ENCODE measurements at places on chromosomes 3 and 15.
A peak's percentile ranks its signal among the peaks of the same experiment; 100 is the strongest.

GRCh38 chr3:37987315-37987697 is 3.3 kb upstream of the VILL start:
- DNase-seq = no peak

DNA sequence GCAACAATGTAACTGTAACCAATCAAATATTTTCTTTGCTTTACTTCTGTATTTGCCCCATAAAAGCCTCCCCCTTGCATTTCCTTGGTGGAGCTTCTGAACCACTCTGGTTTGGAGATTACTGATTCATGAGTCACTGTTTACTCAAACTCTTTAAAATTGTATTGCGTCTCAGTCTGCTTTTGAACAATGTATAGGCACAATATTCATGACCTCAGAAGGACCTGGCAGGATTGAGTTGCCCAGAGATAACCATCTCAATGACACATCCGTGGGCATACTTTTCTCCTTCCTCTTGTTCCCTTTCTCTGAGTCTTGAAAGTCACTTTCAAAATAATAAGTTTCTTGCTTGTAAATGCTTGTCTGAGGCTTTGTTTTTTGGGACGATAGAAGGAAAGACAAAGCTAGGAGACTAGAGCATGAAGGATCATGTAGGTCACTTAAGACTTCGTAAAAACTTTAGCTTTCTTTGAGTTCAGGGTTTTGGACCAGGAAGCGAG is 57.1 kb upstream of the POU1F1 start:
- DNase-seq = no peak

DNA sequence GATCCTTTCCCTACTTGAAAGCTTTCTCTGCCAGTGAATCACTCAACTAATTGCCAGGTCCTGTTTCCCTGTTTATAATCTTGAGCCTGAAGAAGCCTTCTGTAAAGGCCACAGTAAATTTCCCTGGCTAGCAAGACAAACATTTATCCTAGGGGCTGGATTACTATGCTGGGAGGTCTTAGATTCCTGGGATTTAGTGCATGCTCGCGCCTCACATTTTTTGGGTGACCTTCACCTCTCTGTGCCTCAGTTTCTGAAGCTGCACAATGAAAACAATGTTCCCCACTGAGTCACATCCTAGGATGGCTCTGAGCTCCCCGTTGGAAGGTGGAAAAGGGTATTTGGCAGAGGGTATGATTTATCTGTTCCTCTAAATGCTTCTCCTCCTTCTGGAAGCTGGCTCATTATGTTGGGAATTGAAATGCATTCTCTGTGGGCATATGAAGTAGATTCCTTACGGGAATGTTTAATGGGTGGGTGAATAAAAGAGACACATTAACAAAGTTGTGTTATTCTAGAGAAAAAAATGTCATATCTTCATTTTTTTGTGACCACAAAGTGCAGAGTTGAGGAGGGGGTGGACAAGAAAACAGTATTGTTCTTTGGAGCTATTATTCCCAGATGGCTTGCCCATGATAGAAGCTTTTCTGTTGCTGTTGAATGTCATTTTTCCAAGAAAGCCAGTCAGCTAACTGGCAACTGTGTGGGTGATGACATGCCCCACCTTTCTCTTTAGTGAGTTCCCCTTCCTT is 32.4 kb downstream of the LSM3 start:
- DNase-seq = no peak

- DNase-seq = no peak
Measured at GRCh38 chr3:73685061-73685460, 60.3 kb upstream of the PDZRN3 start.

DNA sequence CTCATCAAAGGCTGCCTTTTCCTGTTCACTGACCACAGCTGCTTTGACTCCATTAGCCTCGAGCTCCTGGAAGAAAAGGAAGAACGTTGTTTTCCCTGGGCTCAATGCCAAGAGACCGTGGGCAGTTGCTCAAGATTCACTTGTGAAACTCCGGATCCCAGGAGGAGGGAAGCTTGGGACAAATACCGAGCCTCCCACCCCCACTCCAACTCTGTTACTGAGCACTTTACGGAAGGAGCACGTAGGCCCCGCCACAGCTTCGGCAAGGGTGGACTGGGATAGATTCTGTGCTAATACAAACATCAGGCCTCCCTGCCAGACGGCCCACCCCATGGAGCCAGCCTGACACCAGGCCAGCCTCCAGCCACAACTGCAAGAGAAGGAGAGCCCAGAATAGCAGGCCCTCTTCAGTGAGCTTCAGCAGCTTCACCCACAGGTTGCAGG is 10.8 kb upstream of the FANCD2 start:
- no peak for DNase-seq

DNA sequence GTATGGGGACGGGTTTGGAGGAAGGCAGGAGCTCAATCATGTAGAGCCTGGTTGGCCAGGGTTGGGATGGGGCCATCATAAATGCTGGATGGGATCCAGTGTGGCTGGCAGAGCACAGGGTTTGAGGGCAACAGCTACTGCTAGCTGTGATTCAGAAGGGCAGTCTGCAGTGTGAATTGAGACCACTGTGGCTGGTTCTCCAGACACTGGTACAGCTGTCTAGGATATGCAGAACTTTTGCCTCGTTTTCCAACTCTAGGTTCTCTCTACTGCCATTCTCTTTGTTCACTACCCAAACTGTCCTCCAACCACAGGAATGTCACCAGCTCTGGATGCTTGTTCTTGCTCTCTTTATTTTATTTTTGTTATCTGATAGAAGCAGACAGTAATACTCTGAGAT is 543.6 kb downstream of the AGBL1 start:
- no peak for DNase-seq

GRCh38 chr3:37967260-37967881 is 23.2 kb upstream of the VILL start:
- DNase-seq = peak; percentile 40

- no peak for DNase-seq
Measured at GRCh38 chr3:104960579-104960978, 406.1 kb upstream of the ALCAM start.

GRCh38 chr15:34336231-34336990 is 1.2 kb downstream of the SLC12A6 start:
- DNase-seq = no peak

DNA sequence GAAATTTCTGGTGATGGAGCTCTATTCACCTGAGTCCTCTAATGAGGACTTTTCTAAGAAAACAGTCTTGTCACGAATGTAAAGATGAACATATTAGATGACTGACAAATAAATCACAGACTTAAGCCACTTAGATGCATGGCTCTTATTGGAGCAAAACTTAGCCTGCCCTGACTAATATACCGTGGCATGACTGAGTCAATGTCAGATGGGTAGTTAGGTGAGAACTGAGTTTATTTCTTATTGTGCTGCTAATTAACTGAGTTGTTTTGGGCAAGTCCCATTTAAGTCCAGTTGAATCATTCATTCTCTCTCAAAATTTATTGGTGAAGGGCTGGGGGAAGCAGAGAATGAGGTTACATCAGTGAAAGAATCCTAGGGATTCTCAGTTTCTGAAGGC is 459.8 kb downstream of the MCTP2 start:
- no peak for DNase-seq

DNA sequence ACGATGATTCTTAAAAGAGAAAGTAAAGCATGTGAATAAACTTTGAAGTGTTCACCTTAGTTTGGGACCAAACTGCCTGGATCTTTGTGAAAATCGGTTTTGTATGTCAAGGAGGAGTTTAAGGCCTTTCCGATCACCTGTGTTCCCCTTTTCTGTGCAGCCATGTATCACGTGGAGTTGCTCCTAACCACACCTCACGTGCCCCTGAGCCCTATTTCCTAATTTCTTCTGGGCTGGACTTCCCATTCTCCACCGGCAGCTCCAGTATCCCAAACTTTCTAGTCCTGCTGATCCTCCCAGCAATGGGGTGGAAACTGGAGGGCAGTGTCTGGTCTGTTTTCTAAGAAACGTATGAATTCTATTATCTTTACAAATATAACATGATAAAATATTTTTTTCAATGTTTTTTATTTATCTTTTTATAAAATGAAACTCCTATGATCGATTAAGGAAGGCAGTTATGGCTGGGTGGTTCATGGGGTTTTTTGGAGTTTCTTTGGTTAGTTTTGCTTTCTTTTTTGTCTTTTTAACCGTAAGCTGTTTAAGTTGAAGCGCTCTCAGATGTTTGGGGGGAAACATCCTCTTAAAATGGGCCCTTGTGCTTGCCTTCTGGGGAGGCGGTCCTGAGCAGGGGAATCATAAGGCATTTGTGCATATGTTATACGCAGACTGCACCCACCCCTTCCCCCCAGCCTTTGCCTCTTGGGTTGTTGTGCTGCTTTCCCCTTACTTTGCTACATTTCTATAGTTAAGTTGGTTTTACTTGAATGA is 43.6 kb upstream of the WWTR1 start:
- no peak for DNase-seq

DNA sequence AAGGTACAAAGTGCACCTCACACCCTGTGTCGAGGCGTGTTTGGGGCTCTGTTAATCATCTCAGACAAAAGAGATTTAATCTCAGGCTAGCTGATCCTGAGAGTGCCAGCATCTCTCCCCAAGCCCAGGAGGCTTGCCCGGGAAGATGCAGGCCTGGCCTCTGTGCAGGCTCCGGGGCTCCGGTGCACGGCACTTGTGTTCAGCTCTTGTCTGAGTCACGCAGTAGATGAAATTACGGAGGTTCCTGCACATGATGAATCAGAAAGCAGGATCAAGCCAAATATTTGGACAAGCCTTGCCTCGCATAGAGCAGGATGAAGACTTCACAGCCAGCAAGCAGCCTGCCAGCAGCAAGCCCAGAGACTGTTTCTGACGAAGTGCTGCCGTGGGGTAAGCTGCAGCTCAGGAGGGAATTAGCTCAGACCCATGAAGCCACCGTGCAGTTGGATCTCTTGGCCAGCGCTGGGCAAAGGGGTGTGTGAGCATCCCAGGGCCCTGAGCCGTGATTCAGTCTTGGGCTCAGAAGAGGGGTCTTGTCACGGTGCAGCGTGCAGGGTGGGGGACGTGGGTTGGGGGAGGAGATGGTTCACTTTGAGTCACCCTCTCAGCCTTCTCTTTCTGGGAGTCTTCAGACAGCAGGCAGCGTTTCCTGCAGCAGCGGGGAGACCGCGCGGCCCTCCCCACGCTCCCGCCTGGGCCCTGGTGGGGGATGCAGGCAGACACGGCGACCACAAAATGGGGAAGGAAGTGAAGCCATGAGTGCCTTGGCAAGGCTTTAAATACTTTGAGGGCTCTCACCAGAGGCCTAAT is 89.2 kb upstream of the MEF2A start:
- peak; percentile 50 for DNase-seq

GRCh38 chr3:123388811-123389627 is 59.9 kb downstream of the ADCY5 start:
- no peak for DNase-seq

- no peak for DNase-seq
Measured at GRCh38 chr3:62373215-62373614, at the start of gene FEZF2. FEZF2 (minus strand) TSS chr3:62373550; CDS start chr3:62372868, 682 bp downstream.

DNA sequence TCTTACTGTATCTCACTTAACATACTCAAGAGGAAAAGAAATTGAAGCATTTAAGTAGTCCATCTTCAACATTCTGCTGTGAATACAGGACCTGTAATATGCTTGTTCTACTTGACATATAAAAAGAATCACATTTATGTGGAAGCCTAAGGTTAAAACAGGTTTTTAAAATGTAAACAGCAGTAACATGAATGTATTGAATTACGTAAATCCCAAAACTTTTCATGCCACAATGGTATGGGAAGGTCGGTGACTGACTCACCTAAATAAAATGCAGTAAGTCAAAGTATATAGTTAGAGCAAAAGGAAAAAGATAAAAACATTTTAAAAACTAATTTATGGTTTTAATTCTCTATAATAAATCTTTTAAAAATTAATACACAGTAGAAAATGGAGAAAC is 115.7 kb upstream of the TJP1 start:
- DNase-seq = no peak

DNA sequence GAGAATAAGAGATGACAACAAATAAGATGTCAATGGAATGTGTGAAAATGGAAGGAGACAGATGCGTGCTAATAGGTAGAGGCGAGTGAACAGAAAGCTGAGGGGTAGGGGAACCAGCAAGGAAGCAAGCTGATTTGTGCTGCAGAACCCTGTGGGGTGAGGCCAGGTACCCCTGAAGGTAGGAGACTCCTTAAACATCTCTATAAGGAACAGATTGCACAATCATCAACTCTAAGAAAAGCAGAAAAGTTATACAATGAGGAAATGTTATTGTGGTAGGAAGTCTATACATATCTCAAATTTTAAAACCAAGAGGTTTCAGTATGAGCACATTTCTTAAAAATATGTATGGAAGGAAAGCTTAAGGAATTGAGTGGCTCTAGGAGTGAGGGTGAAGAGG is 315.0 kb upstream of the TPM1 start:
- DNase-seq = no peak

- no peak for DNase-seq
Measured at GRCh38 chr15:56734013-56734635, 815 bp upstream of the ZNF280D start.

GRCh38 chr3:157888040-157888439 is 218.2 kb downstream of the SHOX2 start:
- DNase-seq = no peak

- DNase-seq = no peak
Measured at GRCh38 chr3:146142757-146143156, 18.2 kb downstream of the PLOD2 start.

GRCh38 chr3:13461169-13462124 is 18.7 kb upstream of the HDAC11 start:
- peak; percentile 48 for DNase-seq

- no peak for DNase-seq
Measured at GRCh38 chr3:129378949-129379348, 49.5 kb downstream of the EFCAB12 start.

GRCh38 chr3:194251461-194251860 is 99.7 kb downstream of the CPN2 start:
- DNase-seq = no peak

DNA sequence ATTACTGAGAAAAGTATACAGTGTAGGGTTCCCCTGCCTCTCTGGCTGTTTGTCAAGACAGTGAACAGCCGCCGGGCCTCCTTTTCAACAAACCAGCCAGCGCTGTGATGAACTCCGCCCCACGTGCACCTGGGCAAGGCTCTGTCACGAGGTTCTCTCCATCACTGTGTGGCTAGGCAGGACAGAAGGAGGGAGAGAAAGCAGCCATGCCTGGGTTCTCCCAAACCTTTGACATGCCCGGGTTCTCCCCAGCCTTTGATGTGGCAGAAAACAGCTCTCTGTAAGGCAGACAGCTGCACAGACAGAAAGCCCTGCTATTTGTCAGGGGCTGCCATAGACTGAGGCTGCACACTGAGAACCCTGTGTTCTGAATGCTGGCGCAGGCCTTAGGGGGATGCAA is 101.4 kb upstream of the TRPM1 start:
- DNase-seq = no peak

GRCh38 chr3:94137377-94137776 is 74.5 kb downstream of the NSUN3 start:
- no peak for DNase-seq

- DNase-seq = no peak
Measured at GRCh38 chr3:123576122-123576521, 8.7 kb downstream of the HACD2 start.

GRCh38 chr3:143855183-143855582 is 6.9 kb upstream of the SLC9A9 start:
- DNase-seq = no peak

- DNase-seq = peak; percentile 52
Measured at GRCh38 chr3:142963516-142964448, at the start of gene PAQR9. PAQR9 (minus strand) TSS chr3:142963674; CDS start chr3:142963336, 338 bp downstream.
